ENCODE measurements at places on chromosomes 13 and 19. TPM values are rescaled to one million over a fixed set of nuclear protein-coding genes. Genes with fewer than 3 reads are reported as not detected.

The PGLYRP2 gene
- not detected for total RNA-seq

The LHFPL6 gene
- total RNA-seq, result 17.9 TPM

The ZNF569 gene
- total RNA-seq, result 4.7 TPM

The RASGRP4 gene
- not detected for total RNA-seq
